ENCODE measurements at places on chromosomes 16 and 17. TPM values are rescaled to one million over a fixed set of nuclear protein-coding genes. Genes with fewer than 3 reads are reported as not detected.

GRCh38 chr17:4735876-4736651 is 3.6 kb upstream of the ZMYND15 start:
- DNase-seq, result no peak

Gene IRX5
- total RNA-seq, result 0.57 TPM

Gene CYGB
- not detected for total RNA-seq

GRCh38 chr16:57591086-57591869 is 37.2 kb upstream of the ADGRG1 start:
- peak; percentile 58 for DNase-seq

Measured in activated T-helper 2 cell treated with anti-CD3 and anti-CD28 coated beads, Interferon-gamma antibody, Interleukin-2, Interleukin-4, amounts not matched to agents 10 μg/mL and 5 μg/mL and 100 μg/mL, durations not matched to agents 14 hours and 24 hours and 36 hours (primary cell).